ENCODE measurements at places on chromosomes 6 and 20.
A peak's percentile ranks its signal among the peaks of the same experiment; 100 is the strongest.

DNA sequence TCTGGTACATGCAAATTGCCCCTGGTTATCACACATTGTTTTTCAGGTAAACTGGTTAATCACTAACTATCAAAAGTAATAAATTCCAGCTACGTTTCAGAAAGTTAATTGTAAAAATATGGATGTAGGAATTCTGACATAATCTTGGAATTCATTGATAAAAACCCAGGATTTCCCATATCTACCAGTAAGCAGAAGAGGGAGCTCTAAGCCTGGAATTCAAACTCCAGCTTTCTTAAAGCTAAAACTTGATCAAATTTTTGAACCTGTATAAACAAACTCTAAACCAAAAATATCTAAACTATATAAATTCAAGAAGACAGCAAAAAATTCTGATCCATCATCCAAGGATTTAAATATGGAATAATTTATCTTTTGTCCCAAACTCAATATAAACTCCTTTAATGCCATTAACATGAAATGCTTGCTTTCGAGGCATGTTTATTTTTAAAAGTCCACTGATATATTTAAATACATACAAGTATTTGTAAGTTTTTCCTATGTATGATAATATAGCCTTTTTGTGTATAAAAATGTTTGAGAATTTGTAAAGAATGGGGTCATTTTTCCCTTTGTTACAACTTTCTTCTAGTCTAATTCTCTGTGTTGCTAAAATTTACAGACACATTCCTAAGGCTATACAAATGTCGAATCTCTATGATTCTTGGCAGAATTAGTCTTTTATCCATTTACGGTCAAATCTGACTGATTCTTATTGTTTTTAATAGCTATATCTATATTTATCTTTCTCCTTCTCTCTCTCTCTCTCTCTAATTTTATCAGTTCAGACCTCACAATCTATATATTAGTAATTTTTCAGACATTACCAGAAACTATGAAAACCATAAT lies 91.4 kb upstream of the RNF217 start:
- no peak for DNase-seq

DNA sequence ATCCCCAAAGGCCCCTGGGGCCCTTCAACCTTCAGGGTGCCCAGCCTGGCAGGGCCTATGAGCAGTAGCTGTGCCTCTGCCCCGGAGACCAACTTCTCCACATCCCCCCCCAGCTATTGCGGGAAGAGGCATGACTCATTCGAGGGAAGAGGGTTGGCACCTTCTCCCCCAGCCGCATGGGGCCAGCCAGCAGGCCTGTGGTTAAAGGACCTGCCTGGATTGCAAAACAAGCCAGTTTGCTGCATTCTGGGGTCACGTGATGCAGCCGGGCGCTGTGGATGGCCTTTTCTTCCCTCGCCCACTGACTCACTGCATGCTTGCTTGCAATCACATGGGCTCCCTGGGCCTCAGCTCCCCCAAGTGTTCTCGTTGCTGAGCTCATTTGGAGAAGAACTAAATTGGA lies 182.5 kb downstream of the MAFB start:
- peak; percentile 99 for DNase-seq

GRCh38 chr6:51199733-51200260 lies 381.1 kb downstream of the TFAP2B start:
- DNase-seq, result no peak

GRCh38 chr20:51562027-51562331 lies 19.5 kb upstream of the NFATC2 start:
- no peak for DNase-seq

DNA sequence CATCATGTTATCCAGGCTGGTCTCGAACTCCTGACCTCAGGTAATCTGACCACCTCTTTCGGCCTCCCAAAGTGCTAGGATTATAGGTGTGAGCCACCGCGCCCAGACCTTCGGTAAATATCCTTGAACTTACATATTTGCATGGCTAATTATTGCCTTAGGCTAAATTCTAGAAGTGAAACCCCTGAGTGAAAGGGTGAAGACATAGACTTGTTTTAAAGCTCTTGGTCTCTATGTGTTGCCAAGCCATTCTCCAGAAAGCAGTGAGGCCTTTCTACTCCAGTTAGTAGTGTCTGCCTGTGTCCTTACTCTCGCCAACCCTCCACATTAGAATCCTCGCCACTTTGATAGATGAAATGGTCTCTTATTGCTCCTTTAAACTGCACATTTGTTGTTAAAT lies 2.6 kb upstream of the NOTCH4 start:
- no peak for DNase-seq

GRCh38 chr6:7264686-7265384 lies 48.2 kb downstream of the SSR1 start:
- DNase-seq, result no peak

- no peak for DNase-seq
These were observed 35.9 kb downstream of the RIPOR3 start for GRCh38 chr20:50655311-50655880.

- no peak for DNase-seq
These were observed 45.6 kb upstream of the CD93 start for GRCh38 chr20:23131766-23132165.

- DNase-seq, result no peak
These were observed 1.2 kb downstream of the KAT14 start for GRCh38 chr20:18138639-18139583.

- DNase-seq, result no peak
These were observed 9.2 kb downstream of the GTSF1L start for GRCh38 chr20:43717616-43717995.

DNA sequence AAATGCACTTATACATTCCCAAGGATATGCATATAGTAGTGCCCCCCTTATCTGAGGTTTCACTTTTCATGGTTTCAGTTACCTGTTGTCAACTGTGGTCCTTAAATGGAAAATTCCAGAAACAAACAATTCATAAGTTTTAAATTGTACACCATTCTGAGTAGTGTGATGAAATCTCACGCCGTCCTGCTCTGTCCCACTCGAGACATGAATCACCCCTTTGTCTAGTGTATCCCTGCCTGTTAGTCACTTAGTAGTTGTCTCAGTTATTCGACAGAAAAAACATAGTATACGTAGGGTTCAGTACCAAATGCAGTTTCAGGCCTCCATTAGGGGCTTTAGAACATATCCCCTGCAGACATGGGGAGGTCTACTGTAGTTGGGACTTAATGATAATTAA lies 57.0 kb downstream of the MAP1LC3A start:
- DNase-seq, result no peak

GRCh38 chr20:62938105-62938888 lies at the start of gene GID8:
GID8 (plus strand) TSS chr20:62938147; CDS start chr20:62941503, 3,356 bp downstream.
- peak; percentile 81 for DNase-seq

GRCh38 chr6:41768545-41769308 lies 11.0 kb downstream of the FRS3 start:
- DNase-seq, result no peak

GRCh38 chr6:99588618-99589289 lies 17.9 kb upstream of the PRDM13 start:
- DNase-seq, result peak; percentile 86

- DNase-seq, result no peak
These were observed 18.5 kb downstream of the GSTA4 start for GRCh38 chr6:52976591-52977035.

- DNase-seq, result no peak
These were observed 77.5 kb upstream of the POPDC3 start for GRCh38 chr6:105257340-105257739.

DNA sequence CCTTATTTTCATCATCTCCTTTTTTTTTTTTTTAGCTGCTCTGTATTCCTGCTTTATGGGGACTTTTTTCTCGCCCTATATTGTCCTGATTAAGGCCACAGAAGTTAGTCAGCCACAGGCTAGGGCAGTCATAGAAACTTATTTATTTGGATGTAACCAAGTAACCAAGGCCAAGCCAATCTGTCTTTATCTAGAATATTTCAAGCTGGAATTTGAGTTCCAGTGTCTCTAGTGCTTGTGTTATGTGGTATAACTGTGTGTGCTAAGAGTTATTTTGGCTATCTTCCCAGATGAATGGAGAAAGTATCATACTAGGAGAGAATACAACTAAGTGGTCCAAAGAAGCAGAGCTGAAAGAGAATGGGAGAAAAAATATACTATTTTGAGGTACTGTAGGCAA lies 751.5 kb downstream of the CBLN4 start:
- DNase-seq, result no peak

- no peak for DNase-seq
These were observed 838.0 kb downstream of the DHX35 start for GRCh38 chr20:39800111-39800510.

GRCh38 chr6:104623052-104623690 lies 236.5 kb downstream of the HACE1 start:
- DNase-seq, result no peak

- DNase-seq, result no peak
These were observed 2.5 kb upstream of the BPIFA1 start for GRCh38 chr20:33233129-33233774.

DNA sequence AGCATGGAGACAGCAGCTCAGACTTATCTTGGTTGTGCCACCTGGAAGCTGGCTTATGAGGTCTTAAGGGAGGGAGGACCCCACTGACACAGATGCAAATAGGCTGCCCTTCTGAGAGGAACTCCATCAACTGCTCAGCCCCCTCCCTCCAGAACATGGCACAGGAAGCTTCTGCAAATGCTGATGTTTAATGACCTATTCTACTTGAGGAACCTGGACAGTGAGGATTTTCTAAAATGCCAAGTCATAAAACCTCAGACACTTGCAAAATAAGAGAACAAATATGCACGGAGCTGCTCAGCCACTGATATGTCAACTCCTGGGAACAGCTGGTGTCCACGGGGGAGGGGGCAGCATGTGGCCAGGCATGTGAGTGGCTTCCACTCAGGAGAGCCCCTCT lies 3.5 kb downstream of the CST9 start:
- no peak for DNase-seq

- DNase-seq, result no peak
These were observed 446.8 kb upstream of the JARID2 start for GRCh38 chr6:14798996-14799588.

GRCh38 chr20:21391185-21391971 lies 5.9 kb downstream of the NKX2-4 start:
- peak; percentile 73 for DNase-seq

DNA sequence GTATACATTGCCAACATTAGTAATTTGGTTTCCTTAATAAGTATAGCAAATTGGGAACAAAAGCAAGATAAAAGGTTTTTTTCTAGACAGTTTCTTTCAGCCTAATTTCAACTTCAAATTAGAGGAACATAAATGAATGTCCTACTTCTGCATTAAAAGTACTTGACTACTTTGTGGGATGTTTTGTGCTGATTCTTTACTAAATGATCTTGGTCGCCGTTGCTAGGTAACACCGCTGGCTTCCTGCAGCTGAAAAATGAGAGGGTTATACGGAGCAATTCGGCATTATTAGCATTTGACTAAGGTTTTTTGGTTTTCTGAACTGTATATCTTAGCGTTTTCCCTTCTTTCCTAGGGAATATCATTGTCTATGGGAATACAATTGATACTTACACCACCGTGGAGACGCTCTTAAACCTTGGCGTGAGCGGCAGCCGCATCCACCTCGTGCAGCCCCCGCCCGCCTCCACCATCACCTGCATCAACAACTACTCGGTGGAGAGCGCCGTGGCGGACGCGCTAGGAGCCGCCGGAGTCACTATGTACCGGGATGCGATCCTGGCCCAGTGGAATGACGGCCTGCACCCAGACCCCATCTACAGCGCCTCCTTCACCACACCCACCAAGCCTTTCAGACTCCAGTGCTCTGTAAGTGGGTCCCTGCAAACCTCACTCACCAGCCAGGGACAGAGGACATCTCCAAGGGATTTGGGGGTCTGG lies 90.9 kb upstream of the INSM1 start:
- no peak for DNase-seq

DNA sequence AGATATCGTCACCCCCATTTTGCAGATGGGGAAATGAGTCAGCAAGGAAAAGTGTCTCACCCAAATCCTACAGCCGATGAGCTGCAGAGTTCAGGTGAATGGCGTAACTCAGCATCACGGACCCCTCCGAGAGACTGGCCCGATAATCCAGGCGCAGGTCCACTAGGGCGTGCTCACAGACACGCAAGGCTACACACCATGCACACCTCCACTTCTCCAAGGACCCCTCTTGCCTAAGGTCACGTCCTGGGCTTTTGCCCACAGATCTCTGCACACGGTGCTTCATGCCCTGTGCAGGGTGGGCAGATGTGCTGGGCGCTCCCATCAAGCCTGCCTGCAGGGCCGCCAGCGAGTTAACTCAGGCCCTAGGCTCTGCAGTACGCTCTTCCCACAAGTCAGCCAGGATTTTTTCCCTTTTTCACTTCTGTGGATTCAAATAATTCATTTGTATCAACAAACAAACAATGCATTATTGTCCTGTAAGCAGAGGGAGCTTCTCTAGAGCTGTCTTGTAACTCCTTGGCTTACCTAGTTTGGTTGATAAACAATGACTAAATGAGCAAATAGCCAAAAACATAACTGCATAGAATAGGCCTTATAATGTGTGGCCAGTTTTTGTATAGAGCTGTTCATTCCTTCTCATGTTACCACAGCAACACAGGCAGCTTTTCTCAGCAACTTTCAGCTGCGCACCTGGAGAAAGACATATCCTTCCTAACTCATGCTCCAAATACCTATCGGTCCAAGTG lies 139.1 kb downstream of the AGPAT4 start:
- DNase-seq, result no peak

DNA sequence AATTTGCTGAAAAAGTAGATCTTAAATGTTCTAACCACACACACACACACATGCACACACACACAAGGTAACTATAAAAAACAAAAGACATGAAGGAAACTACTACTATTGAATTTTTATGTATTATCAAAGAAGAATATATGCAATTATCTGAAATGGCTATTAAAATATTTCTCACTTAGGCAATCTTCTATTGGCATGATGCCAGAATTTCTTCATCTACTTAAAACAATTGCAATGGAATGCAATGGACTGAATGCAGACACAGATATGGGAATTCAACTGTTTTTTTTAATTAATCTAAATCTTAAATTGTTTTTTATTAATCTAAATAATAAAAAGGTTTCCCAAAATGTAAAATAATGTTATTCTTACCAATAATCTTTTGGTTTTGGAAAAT lies 152.6 kb upstream of the SMLR1 start:
- no peak for DNase-seq

DNA sequence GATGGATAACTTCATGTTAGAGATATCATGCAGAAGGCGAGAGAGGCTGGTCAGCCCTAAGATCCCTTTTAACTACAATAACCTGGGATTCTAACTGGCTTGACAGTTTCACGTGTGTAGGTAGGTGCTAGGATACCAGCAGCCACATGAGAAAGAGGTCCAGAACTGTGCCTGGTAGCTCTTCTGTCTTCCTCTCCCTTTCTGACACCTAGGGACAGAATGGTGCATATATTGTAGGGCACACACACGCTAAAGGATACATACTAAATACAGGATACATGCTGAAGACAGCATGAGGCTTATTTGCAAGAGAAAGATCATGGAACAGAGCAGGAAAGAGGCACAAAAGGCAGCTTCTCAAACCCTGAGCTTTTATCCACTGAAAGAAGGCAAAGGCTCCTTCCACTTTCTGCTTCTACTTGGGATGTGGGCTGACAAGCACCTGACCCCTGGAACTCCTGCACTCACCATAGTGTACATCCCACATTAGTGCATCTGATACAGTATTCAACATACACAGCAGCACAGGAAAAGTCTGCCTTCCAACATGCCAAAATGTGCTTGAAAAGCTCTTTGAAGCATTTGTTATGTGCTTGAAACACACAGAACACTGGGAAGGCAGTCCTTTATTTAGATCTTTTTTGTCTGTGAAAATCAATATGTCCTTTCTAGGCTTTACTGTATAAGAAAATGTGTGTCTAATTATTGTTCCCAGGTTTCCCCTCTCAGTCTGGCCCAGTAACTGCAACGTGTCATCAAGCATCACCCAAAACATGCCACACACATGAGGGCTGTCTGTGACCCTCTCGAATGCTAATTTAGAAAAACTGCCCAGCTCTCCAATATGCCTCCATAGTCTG lies 3.2 kb downstream of the SLC22A23 start:
- DNase-seq, result no peak

- DNase-seq, result no peak
These were observed 14.0 kb downstream of the PBOV1 start for GRCh38 chr6:138204303-138204702.
